H1 (cell line): ENCODE measurements at places on chromosomes 16 and 17.

DNA sequence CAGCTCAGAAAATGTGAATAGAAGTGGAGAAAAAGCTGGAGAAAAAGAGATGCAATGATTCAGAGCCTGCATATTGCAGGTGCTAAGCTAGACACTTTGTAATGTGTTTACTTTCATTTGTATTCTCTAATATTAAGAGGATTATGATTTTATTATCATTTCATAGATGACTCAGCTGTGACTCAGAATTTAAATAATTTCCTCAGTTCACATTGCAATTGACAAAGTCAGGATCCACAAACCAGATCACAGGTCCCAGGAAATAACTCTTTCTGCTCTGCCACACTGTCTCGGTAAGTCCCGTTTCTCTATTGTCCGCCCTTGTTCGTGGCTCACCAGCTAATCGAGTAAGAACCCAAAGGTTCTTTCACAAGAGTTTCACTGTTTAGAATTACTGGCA lies 235.4 kb upstream of the MON1B start:
- no peak for DNase-seq

DNA sequence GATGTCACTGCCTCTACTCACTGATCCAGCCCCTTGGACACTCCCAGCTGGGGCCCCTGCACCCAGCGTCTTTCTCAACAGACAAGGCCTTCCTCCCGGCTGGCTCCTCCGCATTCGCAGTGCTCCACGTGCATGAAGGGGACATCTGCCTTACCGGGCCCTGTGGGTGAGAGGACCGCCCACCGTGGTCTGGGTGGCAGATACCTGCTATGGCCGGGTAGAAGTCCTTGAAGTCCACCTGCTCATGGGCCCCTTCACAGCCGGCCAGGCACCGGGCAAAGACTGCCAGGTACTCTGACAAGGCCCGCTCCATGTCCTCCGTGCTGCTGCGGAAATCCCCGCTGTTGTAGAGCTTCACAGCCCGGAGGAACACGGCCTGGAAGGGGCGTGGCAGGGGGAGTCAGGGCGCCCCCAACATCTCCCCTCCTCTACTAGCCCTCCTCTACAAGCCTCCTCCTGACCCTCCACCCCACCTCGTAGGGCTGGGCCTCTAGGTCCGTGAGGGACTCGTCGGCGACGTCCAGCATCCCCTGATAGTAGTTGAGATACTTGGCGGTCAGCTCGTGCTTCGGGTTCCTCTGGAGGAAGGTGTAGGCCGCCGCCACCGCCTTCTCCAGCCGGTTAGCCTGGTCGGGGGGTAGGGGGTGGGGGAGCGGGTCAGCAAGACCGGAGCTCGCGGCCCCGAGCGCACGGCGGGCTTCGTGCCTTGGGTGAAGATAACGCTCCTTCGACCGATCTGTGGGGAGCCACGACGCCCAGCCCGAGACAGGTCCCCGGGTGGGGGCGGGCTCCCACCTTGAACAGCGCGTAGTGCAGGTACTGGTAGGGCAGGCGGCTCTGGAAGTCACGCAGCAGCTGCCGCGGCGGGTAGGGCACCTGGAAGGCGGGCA lies 845 bp downstream of the P3H4 start:
- DNase-seq, result no peak

- no peak for DNase-seq
Measured at GRCh38 chr17:15999974-16000827, 577 bp downstream of the TTC19 start.

DNA sequence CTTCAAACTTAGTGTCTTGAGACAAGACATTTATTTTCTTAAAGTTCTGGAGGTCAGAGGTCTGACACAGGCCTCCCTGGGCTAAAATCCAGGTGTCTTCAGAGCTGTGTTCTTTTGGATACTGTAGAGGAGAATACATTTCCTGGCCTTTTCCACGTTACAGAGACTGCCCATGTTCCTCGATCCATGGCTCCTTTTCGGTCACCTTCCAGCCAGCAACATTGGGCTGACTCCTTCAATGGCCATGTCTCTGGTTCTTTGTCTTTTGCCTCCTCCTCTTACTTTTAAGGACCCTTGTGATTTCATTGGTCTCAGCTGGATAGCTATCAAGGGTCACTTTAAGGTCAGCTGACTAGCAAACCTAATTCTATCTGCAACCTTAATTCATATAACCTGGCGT lies 212.4 kb downstream of the WWOX start:
- DNase-seq, result no peak

DNA sequence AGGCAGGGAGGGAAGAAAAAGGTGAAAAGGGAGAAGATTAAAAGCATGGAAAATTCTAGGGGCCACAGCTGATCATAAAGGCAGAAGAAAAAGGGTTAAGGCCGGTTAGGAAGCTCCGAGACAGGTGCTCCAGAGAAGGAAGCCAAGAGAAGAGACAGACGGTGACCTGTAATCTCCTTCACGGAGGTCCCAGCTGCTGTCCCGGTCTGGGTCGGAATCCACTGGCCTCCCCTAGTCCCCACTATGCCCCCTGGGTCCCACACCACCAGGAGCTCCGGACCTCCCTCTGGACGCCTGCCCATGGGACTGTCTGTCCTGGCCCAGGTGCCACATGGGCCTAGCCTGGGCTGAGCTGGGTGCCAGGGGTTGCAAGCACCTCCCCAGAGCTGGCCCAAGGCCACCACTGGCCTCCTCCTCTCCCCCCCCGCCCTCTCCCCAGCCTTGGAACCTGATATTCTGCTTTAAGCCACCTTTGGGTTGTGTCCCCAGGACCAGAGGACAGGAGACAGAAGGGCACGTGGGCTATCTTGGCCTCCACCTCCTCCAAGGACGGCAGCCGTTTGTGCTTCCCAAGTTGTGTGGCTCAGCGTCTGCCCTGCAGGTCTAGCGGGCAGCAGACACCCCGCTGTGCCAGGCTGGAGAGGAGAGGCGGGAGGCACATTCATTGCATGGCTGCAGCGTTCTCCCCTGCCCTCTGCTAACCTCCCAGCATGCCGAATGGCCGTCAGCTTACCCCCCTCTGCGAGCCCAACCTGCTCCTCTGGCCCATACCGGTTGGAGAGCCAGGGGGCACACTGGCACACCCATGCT lies 102.4 kb downstream of the ENGASE start:
- no peak for DNase-seq

DNA sequence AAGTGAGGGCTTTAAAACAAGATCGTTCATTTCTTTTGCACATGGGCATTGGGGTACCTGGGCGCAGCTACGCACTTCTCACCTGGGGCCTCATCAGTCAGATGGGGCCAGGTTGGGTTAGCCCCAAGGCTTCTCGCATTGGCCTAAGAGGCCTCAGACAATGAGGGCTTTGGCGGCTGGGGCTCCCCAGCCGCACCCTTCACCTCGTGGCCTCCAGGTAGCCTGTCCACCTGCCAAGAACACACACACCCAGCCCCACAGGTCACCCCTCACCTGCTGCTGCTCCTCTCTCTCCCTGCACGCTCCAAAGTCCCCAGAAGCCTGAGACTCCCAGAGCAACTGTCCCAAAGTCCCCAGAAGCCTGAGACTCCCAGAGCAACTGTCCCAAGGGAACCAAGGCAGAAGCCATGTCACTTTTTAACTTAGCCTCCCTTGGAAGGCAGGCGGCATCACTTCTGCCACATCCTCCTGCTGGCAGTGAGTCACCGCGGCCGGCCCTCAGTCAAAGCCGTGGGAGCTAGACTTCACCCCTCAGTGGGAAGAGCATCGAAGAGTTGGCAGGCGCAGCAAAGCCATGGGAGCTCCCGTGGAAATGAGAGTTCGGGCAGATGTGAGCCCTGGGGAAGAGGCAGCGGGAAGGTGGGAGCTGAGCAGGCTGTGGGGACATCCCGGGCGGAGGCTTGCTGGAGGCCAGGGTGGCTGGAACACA lies 78.9 kb upstream of the PLCG2 start:
- no peak for DNase-seq

GRCh38 chr17:33055171-33055611 lies 63.5 kb downstream of the SPACA3 start:
- DNase-seq, result no peak

GRCh38 chr16:73172241-73172972 lies 124.5 kb upstream of the ZFHX3 start:
- no peak for DNase-seq

DNA sequence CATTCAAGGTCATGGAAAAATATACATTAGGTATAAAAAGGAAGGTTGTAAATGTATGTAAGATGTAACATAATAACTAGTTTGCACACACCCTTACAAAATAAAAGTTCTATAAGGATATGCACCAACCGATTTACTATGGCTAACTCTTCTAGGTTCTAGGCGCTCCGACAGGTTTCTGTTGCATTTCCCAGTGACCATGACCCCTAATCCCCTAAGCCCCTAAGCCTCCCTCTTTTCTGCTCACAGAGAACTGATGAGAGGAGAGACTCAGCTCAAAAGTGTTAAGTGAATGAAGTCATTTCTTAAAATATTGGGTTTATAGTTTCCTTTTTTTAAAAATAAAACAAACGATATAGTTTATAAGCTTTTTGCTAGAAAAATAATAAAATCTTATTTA lies 30.0 kb upstream of the HEATR6 start:
- DNase-seq, result no peak

DNA sequence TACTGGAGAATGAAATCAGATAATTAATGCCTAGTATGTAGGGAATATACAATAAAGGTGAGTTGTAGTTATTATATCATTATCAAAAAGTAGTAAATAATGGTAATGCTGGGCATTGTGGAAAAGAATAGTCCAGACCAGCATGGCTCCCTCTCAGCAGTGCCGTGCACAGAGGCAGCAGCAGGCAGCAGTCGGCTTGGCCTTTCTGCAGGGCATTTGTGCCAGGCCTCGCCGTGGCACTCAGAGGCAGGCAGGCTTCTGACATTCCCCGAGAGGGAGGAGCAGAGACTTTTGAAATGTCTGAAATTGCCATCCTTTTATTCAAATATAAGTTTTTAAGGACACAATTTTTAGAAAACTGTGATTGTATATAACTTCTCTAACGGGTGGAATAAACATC lies 15.0 kb downstream of the KIAA0513 start:
- DNase-seq, result no peak

DNA sequence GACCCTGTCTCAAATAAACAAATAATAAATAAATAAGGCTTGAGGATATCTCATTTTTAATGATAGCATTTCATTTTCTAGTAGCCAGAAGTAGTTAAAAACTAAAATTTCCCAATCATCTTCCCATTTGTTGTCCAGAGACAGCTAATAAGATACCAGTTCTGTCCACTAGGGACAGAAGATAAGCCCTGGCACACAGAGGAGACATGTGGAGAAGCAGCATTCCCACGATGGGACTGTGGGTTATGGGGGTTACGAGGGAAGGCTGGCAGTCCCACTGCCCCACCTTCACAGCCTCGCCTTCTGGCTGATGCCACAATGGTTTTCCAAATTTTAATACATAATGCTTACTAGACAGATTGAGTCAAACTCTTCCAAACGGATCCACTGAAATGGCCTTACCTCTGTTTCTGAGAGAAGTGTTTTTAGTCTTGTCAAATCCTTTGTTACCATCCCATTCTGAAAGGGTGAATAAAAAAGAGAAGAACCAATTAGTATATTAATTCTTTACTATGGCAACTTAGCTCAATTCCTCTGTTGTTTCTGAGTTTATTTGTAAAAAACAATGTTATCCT lies 44.2 kb downstream of the HELZ start:
- no peak for DNase-seq

DNA sequence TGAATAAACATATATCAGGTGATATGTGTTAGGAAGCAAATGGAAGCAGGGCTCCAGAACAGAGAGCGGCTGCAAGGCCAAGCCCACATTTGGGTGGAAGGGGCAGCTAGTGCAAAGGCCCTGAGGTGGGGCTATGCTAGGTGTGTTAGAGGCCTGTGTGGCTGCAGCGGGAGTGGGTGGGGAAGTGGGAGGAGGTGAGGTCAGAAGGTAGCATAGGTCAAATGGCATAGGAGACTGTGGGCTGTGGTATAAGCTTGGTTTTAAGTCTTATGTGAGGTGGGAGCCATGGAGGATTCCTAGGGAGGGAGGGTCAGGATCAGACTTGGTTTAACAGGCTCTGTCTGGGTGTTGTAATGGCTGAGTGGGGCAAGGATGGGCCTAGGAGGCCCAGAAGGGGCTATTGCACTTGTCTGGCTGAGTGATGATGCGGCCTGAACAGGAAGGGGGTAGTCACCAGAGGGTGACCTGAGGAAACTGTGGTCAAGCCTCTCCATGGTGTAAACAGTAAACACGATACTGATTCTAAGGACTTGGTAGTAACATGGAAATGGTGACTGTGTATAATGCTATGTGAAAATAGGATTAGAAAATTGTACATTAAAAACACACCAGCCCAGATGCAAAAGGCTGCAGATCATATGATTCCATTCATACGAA lies 31.1 kb downstream of the RAI1 start:
- DNase-seq, result no peak
